ENCODE measurements at places on chromosomes 13 and 19. TPM values are rescaled to one million over a fixed set of nuclear protein-coding genes. Genes with fewer than 3 reads are reported as not detected.

GRCh38 chr19:10797541-10798256 is 38.3 kb downstream of the TMED1 start:
- no peak for DNase-seq

DNA sequence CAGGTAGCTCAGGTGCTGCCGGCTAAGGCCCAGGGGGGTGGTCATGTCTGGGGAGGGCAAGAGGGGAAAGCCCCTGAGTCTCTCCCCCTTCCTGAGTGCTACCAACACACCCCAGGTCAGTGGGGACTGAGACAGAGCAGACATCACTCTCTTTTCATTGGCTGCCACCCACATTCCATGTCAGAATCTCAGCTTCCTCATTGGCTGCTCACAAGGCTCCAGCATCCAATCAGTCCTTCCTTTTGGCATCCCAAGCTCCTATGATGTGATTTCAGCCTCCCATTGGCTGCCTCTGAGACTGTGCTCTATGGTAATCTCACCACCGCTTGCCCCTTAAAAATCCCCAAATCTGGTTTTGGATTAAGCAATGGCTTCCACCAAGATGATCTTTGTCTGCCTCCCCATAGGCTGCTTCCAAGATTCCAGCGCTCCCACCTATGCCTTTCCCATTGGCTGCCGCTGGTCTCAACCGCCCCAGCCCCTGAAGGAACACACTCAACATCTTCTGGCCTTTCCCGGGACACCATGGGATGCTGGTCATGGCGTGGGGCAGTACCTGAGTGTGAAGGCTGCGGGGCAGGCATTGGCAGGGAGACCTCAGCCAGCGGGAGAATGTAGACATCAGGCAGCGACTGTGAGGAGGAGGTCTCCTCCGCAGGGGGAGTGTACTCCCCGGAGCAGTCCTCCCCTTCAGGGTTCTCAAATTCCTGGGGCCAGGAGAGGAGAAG is 2.0 kb downstream of the LMTK3 start:
- DNase-seq = no peak

DNA sequence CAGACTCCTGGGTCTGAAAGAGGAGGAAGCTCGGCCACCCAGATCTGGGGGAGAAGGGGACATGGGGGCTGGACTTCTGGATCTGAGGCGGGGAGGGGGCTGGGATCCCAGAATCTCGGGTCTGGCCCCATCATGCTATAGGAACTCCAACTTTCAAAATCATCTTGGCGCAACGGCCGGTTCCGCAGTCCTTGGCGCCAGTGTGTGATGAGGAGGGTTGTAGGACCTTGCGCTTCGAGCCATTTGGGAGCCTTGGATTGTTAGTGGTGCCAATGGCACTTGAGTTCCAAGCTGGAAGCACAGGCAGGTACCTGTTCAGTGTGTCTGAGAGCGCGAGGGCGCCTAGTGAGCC is 324 bp downstream of the RUVBL2 start:
- DNase-seq = no peak

DNA sequence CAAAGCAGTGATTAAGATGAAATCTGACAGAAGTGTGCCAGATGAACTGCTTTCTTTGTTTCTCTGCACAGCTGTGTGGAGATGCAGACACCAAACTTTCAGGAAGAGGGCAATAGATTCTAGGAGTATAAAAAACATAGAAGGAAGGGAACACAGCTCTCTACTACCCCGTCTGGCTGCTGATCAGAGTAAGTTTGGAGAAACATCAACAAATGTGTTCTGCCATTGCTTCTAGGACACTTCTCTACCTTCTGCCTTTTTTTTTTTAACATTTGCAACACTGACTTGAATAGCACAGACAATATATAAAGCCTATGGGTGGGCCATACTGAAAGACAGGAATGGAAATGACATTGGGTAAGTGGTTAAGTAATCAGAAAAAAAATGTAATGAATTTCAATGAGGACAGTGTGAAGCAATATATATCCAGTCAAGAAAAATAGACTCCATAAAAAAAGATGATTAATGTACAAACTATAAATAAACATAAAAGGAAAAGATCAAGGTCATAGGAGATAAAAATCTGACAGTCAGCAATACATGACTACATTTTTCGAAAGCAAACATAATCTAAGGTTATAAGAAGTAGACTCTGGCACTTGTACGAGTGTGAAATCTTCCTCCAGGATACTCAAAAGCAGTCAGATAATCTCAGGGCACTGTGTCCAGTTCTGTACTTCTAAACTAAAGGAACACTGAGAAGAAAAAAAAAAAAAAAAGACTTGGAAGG is 21.4 kb downstream of the NUFIP1 start:
- DNase-seq = no peak

DNA sequence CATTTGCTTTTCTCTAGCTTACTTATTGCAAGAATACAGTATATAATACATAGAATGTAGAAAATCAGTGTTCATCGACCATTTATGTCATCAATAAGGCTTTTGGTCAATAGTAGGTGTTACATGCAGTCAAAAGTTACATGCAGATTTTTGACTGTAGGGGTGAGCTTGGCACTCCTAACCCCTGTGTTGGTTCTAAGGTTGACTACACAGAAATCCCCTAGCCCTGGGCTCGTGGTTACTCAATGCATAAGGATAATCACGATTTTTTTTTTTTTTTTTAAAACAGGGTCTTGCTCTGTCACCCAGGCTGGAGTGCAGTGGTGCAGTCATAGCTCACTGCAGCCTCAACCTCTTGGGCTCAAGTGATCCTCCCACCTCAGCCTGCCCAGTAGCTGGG is 4.0 kb upstream of the NWD1 start:
- no peak for DNase-seq

DNA sequence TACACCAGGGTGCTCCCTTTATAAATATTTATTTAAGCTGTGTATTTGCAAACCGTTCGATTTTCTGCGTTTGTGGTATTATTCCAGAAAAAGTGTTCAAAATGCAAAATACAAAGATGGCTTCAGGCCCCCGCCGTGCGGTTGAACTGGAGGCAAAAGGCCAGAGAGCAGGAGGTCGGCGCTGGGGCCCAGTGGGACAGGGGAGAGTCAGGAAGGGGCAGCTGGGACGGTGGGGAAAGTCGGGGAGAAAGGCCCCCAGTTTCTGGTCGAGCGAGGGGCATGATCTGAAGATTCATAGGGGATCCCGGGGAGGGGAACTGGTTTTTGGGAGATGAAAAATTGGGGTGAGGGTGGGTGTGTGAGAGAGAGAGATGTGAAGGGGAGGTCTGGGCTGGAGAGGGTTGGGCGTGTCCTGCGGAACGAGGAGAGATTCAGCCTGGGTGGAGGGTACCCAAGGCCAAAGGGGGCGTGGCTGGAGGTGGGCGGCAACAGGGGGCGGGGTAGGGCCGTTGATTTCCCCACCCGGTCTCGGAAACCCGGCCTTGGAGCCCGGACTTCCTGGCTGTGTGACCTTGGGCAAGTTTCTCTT is 678 bp downstream of the ISOC2 start:
- DNase-seq = peak; percentile 85

- no peak for DNase-seq
Observed at GRCh38 chr13:112346173-112346898, 29.8 kb upstream of the SPACA7 start.

- DNase-seq = no peak
Observed at GRCh38 chr13:36251526-36251925, 37.2 kb upstream of the SOHLH2 start.

GRCh38 chr13:30142486-30143211 is 164.7 kb downstream of the KATNAL1 start:
- DNase-seq = peak; percentile 93

GRCh38 chr13:71979616-71980015 is 112.6 kb upstream of the DACH1 start:
- peak; percentile 9 for DNase-seq

DNA sequence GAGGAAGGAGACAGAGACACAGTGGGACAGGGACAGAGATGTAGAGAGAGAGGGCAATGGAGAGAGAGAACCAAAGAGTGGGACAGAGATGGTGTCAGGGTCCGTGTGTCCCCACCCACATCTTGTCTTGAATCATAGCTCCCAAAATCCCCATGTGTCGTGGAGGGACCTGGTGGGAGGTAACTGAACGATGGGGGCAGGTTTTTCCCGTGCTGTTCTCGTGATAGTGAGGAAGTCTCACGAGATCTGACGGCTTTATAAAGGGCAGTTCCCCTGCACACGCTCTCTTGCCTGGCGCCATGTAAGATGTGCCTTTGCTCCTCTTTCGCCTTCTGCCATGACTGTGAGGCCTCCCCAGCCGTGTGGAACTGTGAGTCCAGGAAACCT is 7.5 kb upstream of the PLA2G4C start:
- DNase-seq = no peak

DNA sequence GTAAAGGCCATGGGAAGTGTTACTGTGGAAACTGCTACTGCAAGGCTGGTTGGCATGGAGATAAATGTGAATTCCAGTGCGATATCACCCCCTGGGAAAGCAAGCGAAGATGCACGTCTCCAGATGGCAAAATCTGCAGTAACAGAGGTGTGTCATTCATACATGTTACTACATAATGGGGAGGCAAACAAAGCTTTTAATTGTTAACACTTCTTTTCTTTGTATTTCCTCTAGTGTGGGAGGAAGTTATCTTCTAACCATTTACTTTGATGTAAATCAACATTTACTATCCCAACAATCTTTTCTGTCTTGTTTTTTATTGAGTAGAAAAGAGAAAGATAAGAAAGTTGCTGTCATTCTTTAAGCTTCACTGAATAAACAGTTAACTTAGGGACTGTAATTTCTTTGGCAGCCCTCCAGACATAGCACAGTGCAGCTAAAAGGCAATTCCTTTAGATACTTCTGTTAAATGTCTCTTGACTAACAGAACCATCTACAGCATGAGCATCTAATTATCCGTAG is 126.9 kb downstream of the ITGBL1 start:
- DNase-seq = no peak

DNA sequence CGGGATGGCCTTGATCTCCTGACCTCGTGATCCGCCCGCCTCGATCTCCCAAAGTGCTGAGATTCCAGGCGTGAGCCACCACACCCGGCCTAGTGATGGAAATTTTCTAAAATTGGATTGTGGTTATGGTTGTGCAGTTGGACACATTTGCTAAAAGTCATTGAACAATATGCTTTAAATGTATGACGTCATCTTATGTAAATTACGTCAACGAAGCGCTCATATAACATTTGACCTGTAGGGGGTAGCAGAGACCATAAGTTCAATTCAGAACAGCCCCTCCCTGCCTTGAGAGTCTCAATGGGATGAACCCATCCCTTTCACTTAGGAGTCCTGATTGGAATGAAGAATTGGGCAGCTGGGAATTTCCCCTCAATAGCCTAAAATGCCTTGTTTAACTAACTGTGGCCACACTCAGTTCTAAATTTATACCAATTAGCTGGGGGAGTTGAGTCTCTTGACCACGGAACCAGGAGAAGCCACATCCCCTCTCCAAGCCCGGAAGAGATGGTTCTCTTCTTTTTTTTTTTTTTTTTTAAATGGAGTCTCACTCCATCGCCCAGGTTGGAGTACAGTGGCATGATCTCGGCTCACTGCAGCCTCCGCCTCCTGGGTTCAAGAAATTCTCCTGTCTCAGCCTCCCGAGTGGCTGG is 15.2 kb upstream of the TLE6 start:
- DNase-seq = peak; percentile 79

DNA sequence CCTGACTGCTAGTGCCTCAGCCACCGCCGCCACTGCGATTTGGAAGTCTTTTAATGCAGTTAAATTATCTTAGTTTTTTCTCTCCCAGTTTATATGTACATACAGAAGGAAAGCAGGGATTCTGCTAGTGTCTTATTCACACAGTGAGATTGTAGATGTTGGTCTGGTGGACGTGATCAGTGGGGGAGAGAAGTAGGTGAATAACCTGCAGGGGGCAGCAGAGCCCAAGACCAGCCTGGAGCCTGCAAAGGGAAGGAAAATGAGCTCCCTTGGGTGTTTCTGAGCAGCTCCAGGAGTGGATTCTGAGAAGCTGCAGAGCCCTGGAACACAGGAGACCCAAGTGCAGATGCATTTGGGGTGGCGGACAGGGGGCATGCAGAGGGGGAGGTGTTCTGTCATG is 26.3 kb downstream of the ZNF844 start:
- peak; percentile 43 for DNase-seq

- no peak for DNase-seq
Observed at GRCh38 chr13:77029436-77029835, 2.5 kb upstream of the FBXL3 start.

DNA sequence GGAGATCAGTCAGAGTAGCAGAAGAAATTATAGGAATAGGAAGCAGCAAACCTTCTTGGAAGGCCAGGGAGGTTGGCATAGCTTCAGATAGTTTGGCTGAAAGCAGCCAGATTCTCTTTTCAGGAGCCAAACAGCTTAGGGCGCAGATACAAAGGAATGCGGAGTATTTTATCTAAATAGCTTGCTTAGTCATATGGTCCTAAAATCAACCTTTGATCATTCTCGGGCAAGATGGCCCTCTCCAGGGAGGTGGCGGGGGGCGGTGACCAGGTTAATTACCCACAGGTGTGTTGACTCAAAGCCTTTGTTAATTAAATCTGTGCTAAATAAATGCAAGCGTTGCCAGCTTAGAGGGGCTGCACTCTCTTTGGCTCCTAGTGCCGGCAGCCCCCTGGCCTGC is 12.5 kb upstream of the NCR1 start:
- no peak for DNase-seq

DNA sequence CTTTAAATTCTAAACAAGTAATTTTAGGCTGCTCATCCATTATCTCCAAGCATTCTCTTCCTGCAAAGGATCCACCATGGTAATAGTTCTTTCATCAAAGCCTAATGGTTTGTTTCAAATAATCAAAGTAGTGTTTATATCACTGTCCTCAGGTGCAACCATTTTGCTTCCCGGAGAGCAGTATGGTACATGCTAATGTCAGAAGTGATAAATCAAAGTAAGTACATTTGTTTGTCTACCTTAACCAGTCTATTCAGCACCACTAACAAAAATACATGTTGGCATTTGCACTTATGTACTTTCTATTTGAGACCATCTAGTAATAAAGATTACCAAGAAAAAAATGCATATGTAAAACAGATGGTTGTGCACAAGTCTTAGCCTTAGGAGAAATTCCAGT is 37.5 kb downstream of the DACH1 start:
- no peak for DNase-seq

GRCh38 chr13:91212231-91212630 is 135.3 kb upstream of the MIR17HG start:
- no peak for DNase-seq

GRCh38 chr13:84303035-84303434 is 420.8 kb upstream of the SLITRK1 start:
- no peak for DNase-seq

GRCh38 chr19:2469102-2469914 is 6.6 kb upstream of the GADD45B start:
- DNase-seq = peak; percentile 82

- DNase-seq = no peak
Observed at GRCh38 chr13:67223742-67224141, 6.4 kb downstream of the PCDH9 start.

DNA sequence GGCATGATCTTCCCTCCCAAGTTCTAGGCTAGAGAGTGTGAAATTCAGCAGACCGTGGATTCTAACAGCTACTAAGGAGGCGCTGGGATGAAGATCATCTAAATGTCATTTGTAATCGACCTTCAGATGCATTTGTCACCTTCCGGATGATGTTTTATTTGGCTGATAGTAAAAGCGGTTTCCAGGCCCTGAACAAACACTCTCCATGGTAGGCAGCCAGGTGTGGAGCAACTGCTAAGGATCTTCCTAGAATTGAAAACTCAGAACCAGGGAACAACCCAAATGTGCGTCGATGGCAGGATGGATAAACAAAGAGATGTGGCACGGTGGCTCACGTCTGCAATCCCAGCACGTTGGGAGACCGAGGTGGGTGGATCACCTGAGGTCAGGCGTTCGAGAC is 107.2 kb upstream of the CACNA1A start:
- no peak for DNase-seq

FXYD1 gene
- not detected for total RNA-seq

TPRX1 gene
- total RNA-seq = not detected

ZNF613 gene
- total RNA-seq = 9.3 TPM

ENOX1 gene
- total RNA-seq = 0.86 TPM

FAM83E gene
- total RNA-seq = 0.06 TPM

SERPINE3 gene
- total RNA-seq = not detected

GAPDHS gene
- total RNA-seq = not detected
